Aorta (tissue), 5 donors: ENCODE measurements at places on chromosomes 13 and 19. TPM values are rescaled to one million over a fixed set of nuclear protein-coding genes. Genes with fewer than 3 reads are reported as not detected.

TEX30 gene
- 7.5 TPM for total RNA-seq

- no peak for DNase-seq
Measured at GRCh38 chr19:50239921-50240590, 36.6 kb downstream of the MYH14 start.

- no peak for DNase-seq
Measured at GRCh38 chr13:41294914-41295313, 16.2 kb upstream of the NAA16 start.

SMIM44 gene
- not detected for total RNA-seq

- no peak for DNase-seq
Measured at GRCh38 chr19:39506944-39507714, 7.8 kb upstream of the SELENOV start.

KLK3 gene
- total RNA-seq, result not detected

DNA sequence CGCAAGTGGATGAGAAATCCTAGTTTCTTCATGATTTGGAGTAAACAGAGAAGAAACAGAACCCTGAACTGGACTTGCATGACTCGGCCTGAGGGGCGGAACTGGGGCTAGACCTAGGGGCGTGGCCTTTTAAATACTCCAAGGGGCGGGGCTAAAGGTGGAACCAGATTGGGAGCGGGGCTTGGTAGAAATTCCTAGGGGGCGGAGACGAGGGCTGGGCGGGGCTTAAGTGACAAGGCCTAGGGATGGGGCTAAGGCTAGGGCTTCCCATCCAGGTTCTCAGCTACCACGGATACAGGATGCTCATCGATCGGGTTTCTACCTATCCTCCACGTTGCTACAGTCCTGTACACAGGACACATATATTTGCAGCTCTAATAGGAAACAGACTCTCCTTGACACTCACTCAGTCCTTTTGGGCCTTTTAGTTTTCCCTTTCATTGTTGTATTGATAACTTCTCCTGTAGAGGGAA, 372 bp upstream of the ZNF699 start:
- DNase-seq, result peak; percentile 98

DNA sequence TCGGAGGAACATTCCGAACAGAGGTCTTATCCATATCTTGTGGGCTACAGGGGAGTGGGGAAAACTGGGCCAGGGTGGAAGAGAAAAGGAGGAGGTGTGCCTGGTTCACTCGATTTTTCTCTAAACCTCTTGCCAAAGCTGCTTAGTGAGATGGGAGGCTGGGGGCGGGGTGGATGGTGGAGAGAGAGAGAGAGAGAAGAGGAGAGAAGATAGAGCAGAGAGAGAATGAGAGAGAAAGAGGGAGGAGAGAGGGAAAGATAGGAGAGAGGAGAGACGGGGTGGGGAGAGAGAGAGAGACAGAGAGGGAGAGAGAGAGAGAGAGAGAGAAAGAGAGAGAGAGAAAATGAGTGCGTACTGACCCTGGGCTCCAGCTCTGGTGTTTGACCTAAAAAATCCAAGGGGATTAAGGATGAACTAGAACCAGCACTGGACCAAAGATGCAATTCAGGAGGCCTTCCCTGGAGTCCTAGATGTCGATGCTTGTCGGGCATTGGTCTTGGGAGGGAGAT, 14.1 kb downstream of the NOVA2 start:
- no peak for DNase-seq

GRCh38 chr13:100790405-100790804, 115.8 kb upstream of the TMTC4 start:
- no peak for DNase-seq

DNA sequence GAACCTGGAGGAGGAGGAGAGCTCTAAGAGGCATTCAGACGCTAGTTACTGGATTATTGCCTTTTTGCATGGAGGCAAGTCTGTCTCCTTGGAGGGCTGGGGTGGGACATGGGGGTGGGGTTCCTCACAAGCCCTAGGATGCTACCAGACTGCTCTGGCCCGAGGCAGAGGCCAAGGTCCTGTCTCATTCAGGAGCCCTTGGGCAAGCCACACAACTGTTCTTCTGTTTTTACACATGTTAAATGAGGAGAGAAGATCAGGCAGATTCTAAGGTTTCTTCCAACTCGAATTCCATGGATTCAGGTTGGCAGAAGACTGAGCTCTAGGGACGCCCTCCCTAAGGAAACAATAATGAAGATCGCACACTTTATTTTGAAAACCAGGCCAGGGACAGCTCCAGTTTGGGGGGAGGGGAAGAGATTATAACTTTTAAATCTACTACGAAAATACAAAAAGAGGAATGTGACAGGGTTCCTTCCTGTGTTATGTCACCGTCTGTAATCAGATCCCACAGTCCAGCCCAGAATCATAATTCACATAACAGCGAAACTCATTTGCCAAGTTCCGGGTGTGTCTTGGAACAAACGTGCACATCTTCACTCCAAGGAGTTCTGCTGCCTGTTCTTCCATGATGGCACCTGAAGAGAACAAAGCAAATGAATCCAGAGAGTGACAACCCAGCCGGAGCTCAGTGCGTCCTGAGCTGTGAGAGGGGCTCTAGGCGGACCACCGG, 25.2 kb downstream of the IL17D start:
- no peak for DNase-seq
